ENCODE measurements at places on chromosomes 16 and 17.

- DNase-seq: no peak
Measured at GRCh38 chr17:73482894-73483293, 161.4 kb downstream of the SDK2 start.

GRCh38 chr17:37079735-37080134 is 131.0 kb downstream of the AATF start:
- DNase-seq: no peak

DNA sequence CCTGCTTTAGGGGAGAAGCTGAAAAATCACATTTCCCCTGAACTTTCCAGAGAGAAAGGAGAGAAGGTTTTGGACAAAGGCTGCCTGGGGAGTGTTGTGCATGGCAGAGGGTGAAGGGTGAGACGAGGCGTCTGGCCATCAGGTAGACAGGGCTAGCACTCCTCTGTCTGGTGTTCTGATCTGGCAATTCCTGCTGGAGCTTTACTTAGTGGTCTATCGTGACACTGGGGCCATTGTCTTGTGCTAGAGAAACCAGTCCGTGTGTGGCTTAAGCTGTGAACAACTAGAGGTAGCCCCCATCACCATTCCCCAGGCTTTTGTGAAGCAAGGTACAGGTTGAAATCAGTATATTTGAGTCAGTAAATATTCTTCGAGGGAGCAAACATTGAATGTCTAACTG is 8.5 kb downstream of the RHBDL3 start:
- no peak for DNase-seq

DNA sequence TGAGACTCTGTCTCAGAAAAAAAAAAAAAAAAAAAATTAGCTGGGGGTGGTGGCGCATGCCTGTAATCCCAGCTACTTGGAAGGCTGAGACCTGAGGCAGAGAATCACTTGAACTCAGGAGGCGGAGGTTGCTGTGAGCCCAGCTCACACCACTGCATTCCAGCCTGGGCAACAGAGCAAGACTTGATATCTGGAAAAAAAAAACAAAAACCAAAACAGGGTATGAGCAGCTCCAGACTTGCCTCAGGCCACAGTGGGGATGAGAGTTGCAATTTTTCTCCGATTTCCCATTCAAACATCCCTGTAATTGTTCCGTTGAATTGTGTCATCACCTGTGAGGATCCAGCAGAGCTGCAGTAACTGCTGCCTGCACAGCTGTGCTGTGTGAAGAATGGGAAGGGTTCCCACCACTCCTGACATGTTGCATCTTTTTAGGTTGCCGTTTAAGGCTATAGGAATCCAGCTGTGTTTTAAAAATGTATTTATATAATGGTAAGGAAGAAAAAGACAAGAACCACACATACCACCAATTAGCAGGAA is 150.0 kb downstream of the VPS53 start:
- no peak for DNase-seq

- DNase-seq: no peak
Measured at GRCh38 chr17:21218831-21219380, 4.9 kb upstream of the TMEM11 start.

DNA sequence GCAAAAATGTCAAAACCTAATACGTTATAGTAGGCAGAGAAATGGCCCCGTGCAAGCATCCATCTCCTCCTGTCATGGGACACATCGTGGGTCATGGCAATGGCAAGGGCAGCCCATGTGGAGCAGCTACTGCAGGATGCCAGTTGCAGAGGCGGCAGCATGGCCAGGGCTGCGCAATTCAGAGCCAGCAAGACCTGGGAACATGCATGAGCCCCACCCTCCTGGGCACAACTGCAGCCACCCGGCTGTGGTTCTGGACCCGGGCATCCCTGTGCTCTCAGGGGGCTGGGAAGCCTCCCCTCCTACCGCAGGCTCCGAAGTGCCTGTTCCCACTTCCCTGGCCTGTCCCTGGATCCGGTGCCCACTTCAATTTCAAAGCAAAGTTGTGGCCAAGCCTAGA is 203.6 kb downstream of the CPPED1 start:
- DNase-seq: no peak

GRCh38 chr16:58301052-58301451 is 6.2 kb upstream of the PRSS54 start:
- no peak for DNase-seq

DNA sequence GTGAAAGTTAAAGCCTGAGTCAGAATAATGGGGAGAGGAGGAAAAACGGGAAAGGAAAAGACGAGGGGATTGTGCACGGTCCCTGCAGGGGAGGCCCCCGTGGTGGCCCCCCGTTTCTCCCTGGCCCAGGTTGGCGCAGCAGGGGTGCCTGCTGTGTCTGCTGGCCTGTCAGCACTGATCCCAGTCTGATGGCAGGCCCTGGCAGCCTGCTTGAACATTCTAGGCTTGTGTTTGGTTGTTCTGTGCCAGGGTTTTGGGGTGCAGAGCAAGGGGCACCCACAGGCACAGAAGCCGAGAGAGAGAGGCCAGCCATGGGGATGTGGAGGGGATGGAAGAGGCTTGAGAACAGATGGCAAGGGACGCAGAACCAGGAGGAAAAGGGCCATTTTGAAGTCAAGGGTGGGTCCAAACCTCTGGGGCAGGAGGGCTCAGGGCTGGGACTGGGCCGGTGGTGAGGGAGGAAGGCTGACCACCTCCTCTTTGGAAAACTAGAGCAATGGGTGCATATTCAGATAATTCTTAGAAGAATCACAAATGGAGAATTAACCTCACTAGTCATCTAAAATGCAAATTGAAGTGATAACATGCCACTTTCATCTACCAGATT is 35.9 kb downstream of the TBX4 start:
- DNase-seq: no peak

DNA sequence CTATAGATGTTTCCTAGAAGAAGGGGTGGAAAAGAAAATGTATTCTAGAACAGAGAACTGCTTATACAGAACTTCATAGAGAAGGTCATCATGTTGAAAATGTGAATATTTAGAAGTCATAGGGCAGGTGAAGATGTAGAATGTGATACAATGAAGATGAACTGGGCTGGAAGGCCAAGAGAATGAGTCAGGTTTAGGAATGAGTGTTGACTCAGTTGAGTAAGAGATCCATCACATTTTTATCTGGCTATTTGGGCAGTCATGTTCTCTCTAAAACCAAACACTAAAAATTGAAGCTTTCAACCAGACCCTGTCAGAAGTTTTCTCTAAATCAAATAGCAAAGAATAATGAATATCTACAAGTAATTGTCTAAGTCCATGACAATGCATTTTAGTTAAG is 660.5 kb downstream of the KCNJ2 start:
- no peak for DNase-seq

- DNase-seq: no peak
Measured at GRCh38 chr16:58510776-58511628, 4.3 kb upstream of the SETD6 start.

GRCh38 chr16:28202147-28202746 is 9.5 kb downstream of the XPO6 start:
- DNase-seq: peak; percentile 17

- peak; percentile 50 for DNase-seq
Measured at GRCh38 chr16:79598348-79599181, 2.0 kb downstream of the MAF start.

GRCh38 chr17:49312722-49313121 is 49.3 kb downstream of the ZNF652 start:
- no peak for DNase-seq

- DNase-seq: no peak
Measured at GRCh38 chr17:75152922-75153779, 1.2 kb downstream of the JPT1 start.

GRCh38 chr16:25580041-25580440 is 111.7 kb upstream of the HS3ST4 start:
- DNase-seq: no peak

DNA sequence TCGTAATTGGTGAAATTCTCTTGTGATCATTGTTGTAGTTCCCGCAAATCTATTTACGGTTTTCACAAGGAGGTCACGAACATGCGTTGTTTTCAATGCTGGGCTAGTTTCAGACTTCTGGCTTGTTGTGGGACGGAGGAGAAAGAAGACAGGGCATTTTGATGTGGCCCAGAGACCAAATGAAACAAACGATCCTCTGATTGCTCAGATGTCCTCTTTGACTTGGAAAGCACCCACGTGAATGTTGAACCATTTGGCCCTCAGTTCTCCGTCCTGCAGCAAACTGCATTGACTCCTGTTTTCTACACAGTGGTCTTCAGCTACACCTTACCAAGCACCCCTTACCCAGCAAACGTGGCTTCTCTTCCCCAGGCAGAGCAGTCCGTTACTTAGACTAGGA is 391.0 kb downstream of the WWOX start:
- no peak for DNase-seq

GRCh38 chr17:34252095-34252443 is 3.0 kb upstream of the CCL2 start:
- no peak for DNase-seq

GRCh38 chr16:89376812-89377452 is 113.4 kb downstream of the ANKRD11 start:
- no peak for DNase-seq

GRCh38 chr17:8117980-8118768 is at the start of gene ALOXE3:
ALOXE3 (minus strand) TSS chr17:8118514; CDS start chr17:8117990, 524 bp downstream.
- peak; percentile 30 for DNase-seq

- no peak for DNase-seq
Measured at GRCh38 chr16:71408536-71408935, 33.3 kb downstream of the TLE7 start.

DNA sequence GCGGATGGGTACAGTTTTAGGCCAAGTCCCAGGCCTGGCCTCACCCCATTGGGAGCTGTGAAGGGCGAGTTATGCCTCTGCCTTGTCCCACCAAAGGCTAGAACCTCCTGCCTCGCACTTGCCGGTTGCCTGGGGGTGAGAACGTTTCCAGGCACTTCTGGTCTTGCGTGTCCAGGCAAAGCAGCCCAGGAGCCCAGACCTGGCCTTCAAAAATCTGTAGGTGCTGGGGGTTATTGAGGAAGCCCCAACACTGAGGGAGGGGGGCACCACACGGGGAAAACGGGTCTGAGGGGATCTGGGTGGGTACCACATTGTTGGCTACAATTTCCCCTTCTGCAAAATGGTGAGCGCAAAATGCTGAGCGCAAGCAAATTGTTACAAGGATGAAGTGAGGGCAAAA is 12.2 kb upstream of the ATP2C2 start:
- DNase-seq: no peak

GRCh38 chr17:13792314-13792713 is 190.6 kb upstream of the HS3ST3A1 start:
- DNase-seq: no peak

GRCh38 chr17:43827596-43827995 is 5.3 kb downstream of the MPP3 start:
- no peak for DNase-seq

GRCh38 chr17:146546-146945 is 9.2 kb downstream of the SCGB1C2 start:
- no peak for DNase-seq

GRCh38 chr16:68179855-68180254 is 56.1 kb downstream of the ESRP2 start:
- no peak for DNase-seq

GRCh38 chr16:49593424-49594040 is 219.9 kb downstream of the C16orf78 start:
- DNase-seq: no peak

- DNase-seq: no peak
Measured at GRCh38 chr16:77739559-77739892, 17.2 kb downstream of the NUDT7 start.

DNA sequence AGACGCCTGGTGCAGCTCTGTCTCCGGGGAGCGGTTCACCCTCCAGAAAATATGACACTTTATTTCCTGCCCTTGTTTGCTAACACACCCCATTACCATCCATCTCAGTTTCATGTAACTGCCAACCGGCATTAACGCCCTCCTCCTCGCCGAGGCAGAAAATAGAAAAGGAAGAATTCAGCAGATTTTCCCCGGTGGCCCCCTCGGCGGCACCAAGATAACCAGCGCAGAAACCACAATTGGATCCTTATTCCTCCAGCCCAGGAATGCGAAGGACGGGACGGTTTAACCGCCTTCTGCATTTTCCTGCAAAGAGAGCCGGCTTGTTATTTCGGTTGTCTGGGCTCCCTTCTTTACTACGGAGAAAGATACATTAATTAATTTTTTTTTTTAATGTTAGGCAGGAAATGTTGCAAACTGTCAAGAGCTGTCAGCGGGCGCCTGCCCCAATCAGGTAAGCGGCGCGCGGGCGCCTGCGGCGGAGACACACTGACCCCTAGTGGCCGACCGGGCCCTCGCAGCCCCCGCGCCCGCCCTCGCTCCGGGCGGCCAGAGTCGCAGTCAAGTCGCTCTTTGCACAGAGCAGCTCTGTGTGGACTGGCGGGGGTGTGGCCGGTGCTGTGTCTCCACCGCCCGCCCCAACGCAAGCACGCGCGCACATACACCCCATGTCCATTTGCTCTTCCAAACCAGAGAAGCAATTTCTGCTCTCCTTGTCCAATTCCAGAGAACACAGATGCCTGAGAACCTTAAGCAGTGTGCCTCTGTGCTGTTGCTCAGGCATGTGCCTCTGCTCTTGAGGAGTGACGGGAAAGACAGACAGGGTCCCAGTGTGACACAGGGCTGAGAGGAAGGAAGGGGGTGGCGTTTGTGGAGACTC is 53.6 kb downstream of the C17orf67 start:
- DNase-seq: peak; percentile 80

DNA sequence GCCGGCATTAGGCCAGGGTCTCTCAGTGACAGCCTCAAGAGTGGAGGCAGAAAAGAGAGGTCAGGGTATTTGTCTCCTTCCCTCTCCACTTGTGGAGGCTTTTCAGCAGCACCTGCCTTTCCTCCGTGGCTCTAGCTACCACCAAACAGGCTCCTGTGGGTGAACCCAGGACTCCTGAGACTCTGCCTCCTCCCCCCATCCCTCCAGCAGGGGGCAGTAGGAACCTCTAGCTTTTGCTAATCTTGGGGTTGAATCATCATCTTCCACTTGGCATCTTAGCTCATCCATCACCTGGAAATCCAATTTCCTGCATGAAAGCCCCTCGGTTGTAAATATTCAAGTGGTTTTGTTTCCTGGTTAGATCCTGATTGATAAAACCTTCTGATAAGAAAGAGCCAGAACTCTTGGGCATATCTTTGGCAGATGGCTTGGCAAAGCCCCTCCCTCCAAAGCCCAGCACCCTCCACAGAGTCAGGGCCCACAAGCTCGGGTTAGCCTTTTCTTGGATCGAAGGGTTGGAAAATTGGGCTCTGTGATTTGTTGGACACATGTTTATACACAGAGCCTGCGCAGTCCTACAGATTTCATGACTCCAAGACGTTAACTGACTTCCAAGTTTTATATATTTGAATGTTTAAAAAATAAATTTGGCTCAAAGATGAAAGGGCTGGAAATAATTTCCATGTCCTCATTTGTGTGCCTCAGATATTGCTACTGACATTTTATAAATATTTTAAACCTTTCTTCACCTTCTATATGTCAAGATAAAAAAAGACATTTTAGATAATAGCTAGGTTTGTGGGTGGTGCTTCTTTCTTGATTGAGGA is 322.1 kb downstream of the MAP2K4 start:
- DNase-seq: no peak

Measured in stimulated activated naive CD4-positive, alpha-beta T cell treated with Interleukin-2 at 50 U/mL for 16 hours (primary cell).